ENCODE measurements at places on chromosomes 1 and 21.

- DNase-seq, result no peak
These were observed 1.1 kb upstream of the FOXD3 start for GRCh38 chr1:63321066-63321784.

GRCh38 chr1:112638110-112638428 is 18.4 kb downstream of the CAPZA1 start:
- DNase-seq, result no peak

- no peak for DNase-seq
These were observed 22.9 kb downstream of the PTPRU start for GRCh38 chr1:29258976-29259801.

DNA sequence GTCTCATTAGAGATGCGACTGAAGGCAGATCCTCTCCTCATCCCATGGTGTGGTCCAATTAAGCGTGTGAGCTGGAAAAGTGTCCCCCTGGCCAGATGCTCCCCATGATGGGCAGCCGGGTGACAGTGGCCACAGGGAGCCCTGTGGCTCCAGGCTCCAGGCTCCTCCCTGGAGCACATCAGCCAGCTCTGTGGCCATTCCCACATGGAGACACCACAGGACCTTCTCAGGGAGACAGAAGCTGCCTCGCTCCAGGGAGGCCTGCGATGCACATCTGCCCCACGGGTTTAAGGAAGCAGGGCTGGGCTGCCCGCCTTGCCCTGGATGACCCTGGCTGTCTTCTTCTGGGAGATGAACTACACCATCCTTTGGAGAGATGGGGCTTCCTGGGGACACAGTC is 99.9 kb upstream of the TLR5 start:
- DNase-seq, result no peak

DNA sequence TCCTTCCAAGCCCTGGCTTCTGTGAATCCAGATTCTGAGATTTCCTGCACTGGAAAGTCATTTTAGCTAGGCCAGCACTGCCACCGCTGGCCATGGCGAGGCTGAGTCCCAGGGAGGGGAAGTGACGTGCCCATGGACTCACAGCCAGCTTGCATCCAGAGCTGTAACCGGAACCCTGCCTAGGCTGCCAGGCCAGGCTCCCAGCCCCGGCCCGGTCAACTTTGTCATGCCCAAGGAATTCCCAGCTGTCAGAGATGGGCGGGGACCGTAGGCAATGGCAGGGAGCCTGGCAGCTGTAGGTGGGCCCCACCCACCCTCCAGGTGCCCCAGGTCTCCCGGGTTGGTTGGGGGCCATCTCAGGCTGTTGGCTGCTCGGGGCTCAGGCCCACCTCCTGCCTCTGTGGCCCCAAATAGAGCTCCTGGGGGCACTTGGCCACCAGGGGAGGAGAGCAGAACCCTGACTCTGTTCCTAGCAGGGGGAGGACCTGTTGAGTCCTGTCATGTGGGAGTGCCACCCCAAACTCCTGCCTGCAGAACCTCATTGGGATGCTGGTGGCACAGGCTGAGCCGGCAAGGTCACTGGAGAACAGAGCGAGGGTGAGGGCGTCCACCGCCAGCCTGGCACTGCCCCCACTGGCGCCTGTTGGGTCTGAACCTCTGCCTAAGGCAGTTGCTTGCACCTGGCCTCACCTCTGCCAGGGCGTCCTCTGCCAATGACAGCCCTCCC is 57.8 kb downstream of the FOXO6 start:
- no peak for DNase-seq

DNA sequence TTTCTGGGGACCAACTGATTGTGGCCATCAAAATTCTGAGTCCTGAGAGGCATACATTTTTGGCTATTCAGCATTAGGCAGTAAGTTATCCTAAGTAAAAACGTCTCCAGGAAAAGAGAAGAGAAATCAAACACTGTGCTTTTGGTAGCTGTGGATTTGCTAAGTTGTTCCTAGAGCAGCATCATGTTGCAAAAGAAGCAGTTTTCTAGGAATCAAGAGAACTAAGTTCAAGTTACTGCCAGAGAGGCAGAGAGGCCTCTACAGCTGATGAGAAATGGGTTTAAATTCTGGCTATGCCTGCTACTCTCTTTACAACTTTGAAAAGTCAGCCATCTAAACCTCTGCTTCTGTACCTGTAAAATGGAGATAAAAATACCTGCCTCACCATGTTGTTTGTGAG is 22.8 kb downstream of the RD3 start:
- DNase-seq, result no peak

- no peak for DNase-seq
These were observed 176.5 kb downstream of the NPHP4 start for GRCh38 chr1:5815716-5816115.

GRCh38 chr1:212699625-212700222 is at the start of gene BATF3:
BATF3 (minus strand) TSS chr1:212699840; CDS start chr1:212699762, 78 bp downstream.
- peak; percentile 56 for DNase-seq

DNA sequence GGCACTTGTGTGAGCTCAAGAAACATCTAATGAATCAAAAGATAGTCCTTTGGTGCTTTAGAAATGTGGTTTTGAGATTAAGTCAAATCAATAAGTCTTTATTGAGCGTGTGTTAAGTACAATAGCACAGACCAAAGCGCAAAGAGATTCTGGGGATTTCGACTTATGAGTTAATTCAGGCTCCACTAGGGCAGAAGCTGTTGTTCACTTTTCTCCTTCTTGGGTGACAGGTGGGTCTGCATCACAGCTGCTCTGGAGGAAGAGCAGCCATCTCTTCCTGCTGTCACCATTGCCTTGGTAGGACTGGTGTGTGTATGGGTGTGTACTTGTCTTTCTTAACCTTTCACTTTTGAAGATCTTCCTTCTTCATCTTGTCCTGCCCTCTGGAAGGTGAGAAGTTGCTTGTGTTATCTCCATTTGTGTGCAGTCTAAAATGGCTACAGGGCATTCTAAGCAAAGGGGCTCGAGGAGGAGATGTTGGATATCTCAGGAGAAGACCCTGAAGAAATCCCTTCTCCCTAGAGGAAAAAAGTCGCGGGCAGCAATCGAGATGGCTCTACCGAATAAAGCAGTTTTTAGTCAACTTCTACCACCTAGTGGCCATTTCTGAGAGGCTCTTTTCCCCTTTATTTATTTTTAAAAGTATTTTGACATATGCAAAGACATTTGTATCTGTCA is 22.9 kb upstream of the DISC1 start:
- no peak for DNase-seq

- DNase-seq, result no peak
These were observed 457.2 kb downstream of the AJAP1 start for GRCh38 chr1:5111581-5111980.
